ENCODE measurements at places on chromosomes 11 and 22.

DNA sequence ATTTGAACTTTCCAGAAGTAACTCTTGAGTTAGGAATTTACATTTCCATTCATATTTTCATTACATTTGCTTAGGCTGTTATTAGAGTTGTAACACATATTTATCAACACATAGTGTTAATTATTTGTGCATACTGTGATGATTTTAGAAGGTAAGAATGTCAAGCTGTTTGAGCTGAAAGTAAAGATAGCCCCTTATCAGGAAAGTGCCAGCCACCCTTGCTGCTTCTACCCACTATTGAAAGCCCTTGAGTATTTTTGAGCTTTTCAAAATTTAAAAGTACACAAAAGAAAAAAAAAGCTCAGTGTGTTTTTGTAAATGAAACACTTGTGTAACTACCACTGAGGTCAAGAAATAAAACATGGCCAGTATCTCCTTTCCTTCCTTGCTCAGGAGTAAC is 8.0 kb downstream of the APLP2 start:
- DNase-seq, result no peak

DNA sequence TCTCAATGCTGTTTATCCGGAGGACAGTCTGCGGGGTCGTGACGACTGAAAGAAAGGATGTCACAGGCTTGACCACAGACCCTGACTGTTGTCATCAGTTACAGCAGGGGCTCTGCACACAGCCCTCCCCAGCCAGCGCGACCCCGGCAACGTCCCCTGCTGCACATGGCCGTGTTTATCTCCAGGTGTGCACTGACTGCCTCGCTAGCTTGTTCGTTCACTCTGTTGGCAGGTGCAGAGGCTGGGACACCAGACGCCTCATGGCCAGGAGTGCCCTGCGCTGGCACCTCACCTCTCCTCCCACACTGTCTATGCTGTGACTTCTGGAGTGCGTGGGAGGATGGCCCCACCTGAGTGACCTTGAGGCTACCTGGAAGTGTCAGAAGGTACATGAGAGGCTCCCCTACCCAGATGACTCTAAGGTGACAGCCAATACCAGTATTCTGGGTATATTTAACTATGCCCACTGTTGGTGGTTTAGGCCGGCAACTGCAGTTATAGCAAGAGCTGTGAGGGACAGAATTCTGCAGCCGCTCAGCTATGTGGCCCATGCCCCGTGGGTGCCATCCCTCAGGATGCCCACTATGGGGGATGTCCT is 12.2 kb downstream of the MRPL21 start:
- no peak for DNase-seq

DNA sequence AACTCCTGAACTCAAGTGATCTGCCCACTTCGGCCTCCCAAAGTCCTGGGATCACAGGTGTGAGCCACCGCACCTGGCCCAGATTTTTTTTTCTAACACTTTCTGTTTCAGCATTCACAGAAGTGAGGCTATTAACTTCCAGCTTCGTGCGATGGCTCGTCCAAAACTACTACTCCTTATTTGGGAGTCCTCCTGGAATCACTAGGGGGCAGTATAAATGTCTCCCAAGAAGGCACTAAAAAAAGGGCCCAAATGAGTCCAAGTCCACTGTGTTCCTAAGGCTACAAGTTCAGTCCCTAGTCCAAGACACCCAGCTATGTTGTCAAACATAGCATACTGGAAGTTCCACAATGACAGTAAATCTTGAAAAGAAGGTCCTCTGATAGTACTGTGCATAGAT is 63.2 kb upstream of the BIRC3 start:
- peak; percentile 34 for DNase-seq

DNA sequence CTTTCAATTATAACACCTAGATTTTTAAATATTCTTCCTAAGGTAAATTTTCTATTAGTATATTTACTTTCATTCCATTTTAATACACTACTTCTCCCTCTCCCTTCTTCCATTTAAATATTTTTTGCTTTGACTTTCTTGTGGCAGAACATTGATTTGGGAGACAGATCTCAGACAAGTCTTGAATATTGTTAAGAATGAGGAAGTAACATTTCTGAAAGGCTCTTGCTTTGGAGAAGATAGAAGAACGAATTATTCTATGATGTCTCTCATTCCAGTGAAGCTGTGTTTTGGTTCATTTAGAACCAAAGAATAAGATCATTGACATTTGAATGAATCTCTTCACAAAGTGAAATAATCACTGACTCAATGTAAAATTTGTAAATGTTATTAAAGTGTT is 2.4 kb downstream of the IPO7 start:
- DNase-seq, result no peak

DNA sequence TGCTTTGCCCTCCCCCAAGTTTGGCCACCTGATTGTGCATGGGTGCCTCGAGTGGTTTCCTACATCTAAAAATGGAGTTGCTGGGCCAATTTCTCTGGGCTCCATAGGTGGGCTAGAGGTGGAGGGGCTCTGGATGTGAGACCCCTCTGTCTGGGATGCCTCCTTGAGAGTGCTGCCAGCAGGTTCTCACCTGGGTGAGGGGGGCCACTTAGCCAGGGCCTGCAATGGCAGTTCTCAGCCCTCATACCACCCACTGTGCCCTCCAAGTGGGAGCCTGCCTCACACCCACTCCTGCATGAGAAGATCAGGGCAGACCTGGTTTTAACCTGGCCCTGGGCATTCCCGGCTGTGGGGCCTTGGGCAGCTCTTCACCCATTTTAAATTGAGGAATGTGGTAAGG is 83.9 kb downstream of the CABIN1 start:
- DNase-seq, result no peak

GRCh38 chr11:75592715-75593114 is 30.7 kb downstream of the SERPINH1 start:
- DNase-seq, result no peak

DNA sequence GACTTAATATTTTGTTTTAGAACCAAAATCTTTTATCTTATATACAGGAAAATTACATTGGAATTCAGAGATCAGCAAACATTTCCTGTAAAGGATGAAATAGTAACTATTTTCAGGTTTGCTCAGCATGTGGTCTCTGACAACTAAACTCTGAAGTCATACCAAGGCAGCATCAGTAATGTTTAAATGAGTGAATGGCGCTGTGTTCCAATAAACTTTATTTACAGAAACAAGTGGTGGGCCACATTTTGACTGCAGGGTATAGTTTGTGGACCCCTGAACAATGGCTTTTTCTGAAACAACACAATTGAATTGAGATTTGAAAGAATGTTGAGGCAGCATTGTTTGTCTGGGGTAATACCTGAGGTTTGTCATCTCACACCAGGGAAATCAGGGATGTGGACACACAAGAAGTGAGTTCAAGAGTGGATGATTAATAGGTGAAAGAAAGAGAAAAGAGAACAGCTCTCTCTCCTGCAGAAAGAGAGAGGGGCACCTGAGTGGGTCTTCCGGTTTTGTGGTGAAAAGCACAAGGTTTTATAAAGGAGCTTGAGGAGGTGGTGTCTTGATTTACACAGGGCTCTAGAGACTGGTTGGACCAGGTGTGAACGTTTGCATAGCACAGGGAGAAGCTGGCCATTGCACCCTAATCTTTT is 113.5 kb upstream of the VPREB1 start:
- peak; percentile 37 for DNase-seq

GRCh38 chr11:38510041-38510440 is 1912.0 kb upstream of the RAG2 start:
- DNase-seq, result no peak

DNA sequence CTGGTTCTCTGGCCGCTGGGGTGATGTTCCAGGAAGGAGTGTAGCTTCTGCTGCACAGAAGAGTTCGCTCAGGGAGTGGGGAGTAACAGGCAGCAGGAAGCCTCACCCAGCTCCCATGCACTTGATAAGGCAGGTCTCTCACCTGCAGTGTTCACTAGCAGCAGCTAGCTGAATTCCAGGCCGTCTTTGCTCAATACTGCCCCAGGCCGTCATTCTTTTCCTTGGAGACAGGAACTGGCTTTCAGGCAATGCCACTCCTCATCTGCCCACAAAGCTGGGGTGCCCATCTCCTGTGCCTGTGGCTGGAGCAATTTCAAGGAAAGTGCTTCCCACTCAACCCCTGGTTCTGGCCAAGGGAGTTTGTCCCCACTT is 66.1 kb downstream of the ARHGAP42 start:
- no peak for DNase-seq

DNA sequence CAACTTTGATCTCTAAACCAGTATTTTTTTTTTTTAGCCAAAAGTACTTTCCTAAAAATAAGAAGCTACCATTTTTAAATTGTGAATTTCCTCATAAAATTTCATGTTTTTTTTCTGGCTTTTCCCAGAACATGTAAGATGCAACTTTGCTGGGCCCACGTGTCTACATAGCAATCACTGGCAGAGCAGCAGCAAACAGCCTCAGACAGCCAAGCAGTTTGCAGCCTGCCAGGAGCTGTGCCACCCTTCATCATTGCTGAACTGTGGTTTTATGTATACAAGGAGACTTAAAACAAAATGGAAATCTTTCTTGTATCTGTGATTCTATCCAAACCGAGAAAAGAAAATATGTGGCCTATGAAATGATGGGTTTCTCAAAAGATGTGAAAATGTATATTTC is 110.2 kb downstream of the GRIA4 start:
- DNase-seq, result no peak

GRCh38 chr11:58024601-58025091 is 965 bp downstream of the OR9Q1 start:
- no peak for DNase-seq

GRCh38 chr11:130583801-130584211 is 135.4 kb downstream of the ADAMTS15 start:
- no peak for DNase-seq

DNA sequence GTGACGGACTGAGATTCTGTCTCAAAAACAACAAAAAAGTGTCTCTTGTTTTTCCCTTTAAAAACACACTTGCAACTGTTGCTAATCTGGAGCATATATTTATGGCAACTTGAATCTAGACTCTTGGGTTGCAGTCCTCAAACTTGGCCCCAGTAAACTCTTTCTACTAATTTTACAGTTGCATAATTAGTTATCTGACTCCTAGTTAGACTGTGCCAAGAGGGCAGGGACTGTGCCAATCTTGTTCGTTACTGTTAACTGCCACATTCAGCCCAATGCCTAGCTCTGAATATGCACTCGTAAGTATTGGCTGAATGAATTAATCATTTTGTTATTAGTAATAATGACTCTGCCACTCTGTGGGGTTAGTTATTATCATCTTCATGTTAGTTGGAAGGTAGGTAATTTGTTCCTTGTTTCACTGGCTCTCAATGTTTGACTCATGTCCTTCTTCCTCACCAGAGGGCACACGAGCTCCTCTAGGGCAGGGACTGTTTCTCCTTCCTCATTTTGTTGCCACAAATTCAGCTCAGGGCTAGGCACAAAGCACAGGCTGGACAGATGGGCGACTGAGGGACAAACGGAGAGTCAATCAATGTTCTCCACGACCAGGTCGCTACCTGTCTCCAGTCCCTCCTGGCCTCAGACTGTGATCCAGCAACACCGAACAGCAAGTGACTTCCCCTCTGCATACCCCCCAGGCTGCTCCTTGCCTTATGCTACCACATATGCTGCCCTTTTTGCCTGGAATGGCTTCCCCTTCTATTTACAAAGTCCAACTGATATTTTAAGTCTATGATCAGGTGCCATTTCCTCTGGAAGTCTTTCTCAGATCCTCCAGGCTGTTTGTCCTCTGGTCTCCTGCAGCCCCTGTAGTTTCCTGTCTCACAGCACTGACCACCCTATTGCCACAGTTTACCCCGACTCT is 9.0 kb downstream of the CLPB start:
- DNase-seq, result no peak

- no peak for DNase-seq
Measured at GRCh38 chr22:44181033-44181911, 547 bp downstream of the PARVG start.

GRCh38 chr11:132402071-132402684 is 1031.8 kb downstream of the NTM start:
- DNase-seq, result no peak

GRCh38 chr11:43830928-43831440 is 49.6 kb upstream of the ALKBH3 start:
- DNase-seq, result no peak

GRCh38 chr22:29621761-29622526 is 18.5 kb downstream of the NF2 start:
- DNase-seq, result no peak

GRCh38 chr11:61357233-61357893 is 4.3 kb downstream of the CYB561A3 start:
- DNase-seq, result peak; percentile 87

DNA sequence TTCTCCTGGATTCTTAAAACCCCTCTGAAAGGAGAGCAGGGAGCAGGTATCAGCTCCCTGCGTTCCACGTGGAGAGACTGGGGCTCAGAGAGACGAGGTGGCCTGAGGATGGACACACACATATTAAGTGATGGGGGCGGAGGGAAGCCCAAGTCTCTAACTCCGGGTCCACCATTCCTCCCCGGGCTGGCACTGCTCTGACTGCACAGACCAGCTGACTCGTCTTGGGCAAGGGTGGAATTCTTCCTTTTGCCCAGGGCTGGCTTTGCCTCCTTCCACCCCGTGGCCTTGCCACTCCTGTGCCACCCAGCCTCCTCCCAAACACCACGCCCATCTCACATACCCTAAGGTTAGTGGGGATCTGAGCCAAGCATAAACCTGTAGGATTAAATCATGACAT is 65.0 kb downstream of the BUD13 start:
- DNase-seq, result no peak

DNA sequence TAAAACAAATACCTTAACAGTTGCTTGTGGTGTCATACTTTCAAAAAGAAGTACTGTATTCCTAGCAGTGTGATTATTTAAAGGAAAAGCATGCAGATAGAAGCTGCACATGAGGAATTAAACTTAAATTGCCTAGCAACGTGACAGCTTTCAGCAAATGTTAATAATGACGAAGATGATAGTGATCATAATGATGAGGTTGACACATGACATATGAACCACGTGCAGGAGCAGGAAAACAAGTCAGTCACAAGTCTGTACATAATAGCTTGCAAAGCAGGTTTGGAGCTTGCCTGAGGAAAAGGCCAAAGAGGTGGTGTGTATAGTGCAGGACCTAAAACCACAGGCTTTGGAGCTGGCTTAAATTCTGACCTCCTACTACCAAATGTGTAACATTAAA is 30.6 kb upstream of the PIK3C2A start:
- no peak for DNase-seq

- DNase-seq, result peak; percentile 90
Measured at GRCh38 chr11:67267188-67268080, 1.2 kb downstream of the GRK2 start.

DNA sequence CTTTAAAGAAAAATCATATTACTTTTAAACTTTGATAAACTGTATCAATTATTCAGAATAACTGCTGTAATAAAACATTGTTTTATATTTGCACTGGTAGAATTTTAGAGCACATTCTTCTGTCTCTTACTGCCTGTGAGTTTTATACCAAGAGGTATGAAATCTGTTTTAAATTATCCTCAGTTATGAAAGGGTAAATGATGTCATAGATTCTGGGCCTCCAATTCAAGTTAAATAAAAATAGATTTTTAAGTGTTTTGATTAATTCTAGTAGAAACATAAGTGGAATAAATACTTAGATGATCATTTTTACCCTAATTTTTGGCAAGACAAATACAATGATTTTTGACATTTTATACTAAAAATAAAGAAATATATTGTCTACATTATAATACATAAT is 93.0 kb downstream of the GUCY1A2 start:
- no peak for DNase-seq

Data from OCI-LY7 (cell line).